ENCODE measurements at places on chromosomes 5 and 9.

- no peak for DNase-seq
Measured at GRCh38 chr9:95901506-95901905, 26.0 kb downstream of the ERCC6L2 start.

GRCh38 chr5:113194591-113194990, 218.0 kb downstream of the DCP2 start:
- DNase-seq: no peak

DNA sequence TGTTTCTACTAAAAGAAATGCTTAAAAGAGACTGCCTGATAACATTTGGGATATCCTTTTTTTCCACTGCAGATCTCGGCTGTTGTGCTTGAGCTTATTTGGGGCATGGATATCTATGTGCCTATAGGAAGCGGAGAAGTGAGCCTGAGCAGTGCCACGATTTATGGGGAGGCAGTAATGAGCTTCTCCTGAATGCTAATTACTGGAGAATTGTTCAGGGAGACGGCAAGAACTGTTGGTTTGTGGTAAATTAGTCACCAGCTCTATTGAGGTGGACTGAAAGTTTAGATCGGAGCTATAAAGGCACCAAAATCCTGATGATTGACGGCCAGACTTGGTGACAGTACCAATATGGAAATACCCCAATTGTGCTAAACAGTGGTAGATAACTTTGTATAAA, 186.5 kb downstream of the ARHGEF28 start:
- no peak for DNase-seq

DNA sequence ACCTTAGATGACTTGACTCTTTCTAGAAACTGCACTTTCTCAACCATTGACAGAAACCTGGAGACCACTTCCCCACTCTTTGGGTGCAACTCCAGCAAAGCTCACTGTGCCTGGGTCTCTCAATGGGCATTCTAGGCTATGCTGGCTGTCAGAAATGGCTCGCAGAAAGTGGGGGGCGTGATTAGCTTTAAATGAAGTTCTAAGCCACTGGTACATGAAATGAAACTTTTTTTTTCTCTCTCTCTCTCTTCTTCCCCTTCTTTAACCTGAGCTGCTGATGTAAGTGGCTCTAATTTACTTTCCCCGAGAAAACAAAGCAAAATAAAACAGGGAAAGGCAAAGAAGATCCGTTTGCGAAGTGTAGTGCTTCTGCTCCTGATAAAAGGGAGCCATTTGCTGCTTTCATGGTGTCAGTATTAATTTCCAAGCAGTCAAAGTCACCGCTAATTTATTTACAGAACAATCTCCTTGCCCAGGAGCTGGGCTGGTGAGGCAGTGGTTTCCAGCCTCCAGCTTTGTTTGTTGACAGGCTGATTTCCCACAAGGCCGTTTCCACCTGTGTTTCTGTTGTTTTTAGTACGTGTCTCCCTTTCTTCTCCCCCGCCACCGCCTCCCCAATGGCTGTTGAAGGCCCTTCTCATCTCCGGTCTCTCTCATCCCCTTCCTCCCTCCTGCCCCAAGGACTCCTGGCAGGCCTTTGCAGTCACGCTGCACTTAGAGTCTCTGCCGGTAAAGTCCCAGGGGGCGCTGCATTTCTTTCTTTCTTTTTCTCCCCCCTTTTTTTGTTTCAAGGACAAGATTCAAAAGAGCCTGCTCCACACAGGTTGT, 422.9 kb downstream of the EBF1 start:
- DNase-seq: no peak

DNA sequence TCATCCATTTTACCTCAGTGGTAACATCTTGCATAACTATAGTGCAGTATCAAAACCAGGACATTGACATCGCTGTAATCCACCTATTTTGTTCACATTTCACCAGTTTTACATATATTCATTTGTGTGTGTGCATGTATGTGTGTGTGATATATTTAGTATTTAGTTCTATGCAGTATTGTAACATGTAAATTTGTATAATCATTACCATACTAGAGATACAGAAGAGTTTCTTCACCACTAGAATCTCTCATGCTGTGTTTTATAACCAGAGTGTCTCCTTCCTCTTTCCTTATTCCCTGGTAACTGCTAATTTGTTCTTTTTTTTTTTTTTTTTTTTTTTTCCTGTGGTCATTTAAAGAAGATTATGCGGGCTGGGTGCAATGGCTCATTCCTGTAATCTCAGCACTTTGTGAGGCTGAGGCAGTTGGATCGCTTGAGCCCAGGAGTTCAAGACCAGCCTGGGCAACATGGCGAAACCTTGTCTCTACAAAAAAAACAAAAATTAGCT, 11.0 kb downstream of the RASA1 start:
- DNase-seq: no peak

GRCh38 chr5:90557871-90558270, 726 bp upstream of the ADGRV1 start:
- DNase-seq: no peak

DNA sequence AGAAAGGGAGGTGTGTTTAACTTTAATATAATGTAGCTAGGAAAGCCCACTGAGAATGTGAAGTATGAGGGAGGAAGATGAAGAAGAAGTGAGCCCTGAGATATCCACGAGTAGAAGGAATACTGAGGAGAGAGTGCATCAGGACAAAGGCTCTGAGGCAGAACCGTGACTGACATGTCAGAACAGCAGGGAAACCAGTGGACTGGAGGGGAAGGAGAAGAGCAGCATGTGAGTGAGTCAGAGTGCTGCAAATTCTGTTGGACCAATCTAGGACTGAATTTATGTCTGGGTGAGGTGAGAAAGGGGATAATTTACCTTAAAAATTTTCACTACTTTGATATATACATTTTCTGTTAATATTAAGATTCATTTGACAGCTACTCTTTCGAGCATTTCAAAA, 110.3 kb downstream of the ST8SIA4 start:
- no peak for DNase-seq

- peak; percentile 73 for DNase-seq
Measured at GRCh38 chr5:181217111-181217802, 5.8 kb upstream of the TRIM41 start.

DNA sequence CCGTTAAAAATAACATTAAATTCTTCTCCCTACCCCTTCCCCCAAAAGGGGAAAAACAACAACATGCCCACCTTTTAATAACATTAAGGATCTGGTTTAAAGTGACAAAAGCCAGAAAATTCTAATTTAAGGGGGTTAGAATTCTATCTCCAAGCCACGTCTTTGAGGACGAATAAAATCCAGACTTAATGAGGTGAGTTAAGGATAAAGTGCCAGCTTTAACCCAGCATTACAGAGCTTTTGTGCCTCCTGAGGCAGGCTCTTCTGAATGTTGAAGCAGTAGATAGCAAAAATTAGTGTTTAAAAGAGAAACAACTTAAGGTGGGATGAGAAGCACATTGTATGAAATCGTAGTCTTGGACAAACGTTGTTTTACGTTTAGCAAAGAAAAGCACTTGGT, 329.0 kb upstream of the MPDZ start:
- no peak for DNase-seq

GRCh38 chr9:27675354-27675753, 102.1 kb upstream of the C9orf72 start:
- no peak for DNase-seq

- no peak for DNase-seq
Measured at GRCh38 chr5:167897371-167897770, 394.1 kb upstream of the WWC1 start.

- no peak for DNase-seq
Measured at GRCh38 chr9:76037587-76038225, 147.2 kb downstream of the PCSK5 start.

DNA sequence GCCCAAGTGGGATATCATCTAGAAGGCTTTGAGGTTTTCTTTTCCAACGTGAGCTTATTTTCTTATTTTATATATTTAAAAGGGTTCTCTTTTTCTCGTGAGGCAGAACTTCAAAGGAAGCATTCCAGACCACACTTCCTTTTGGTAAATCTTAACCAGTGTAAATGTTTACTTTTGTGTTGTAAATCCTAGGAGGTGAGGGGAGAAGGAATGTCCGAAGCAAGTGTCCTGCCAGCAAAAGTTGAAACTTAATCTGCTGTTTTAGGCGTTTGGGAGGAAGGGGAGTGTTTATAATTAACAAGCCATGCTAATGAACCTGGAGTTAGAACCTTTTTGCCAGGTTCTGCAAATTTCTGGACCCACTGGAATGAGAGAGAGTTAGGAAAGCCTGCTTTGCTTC, 37.9 kb downstream of the WWC1 start:
- no peak for DNase-seq

- DNase-seq: no peak
Measured at GRCh38 chr5:173751266-173751600, 134.8 kb upstream of the BOD1 start.

GRCh38 chr5:171418982-171419687, at the start of gene FGF18:
TSS of gene FGF18 (plus strand) at chr5:171419647. CDS start at chr5:171420200, 553 bp downstream.
- DNase-seq: peak; percentile 49

DNA sequence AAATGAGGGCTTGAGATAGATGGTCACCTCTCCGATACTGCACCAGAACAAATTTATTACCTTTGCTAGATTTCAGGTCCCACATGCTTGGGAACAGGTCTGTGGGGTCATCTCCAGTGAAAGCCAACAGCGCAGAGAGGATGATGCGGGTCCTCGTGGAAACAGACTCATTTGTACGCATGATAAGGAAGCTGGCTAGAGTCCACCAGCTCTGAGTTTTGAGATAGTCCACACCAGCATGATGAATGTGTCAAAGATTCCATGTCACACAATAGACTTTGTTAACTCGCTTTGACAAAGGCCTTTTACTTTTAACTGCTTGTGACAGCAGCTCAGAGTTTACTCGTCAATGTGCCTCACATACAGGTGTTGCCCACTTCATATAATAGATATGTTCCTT, 105.4 kb upstream of the TBCA start:
- DNase-seq: no peak

DNA sequence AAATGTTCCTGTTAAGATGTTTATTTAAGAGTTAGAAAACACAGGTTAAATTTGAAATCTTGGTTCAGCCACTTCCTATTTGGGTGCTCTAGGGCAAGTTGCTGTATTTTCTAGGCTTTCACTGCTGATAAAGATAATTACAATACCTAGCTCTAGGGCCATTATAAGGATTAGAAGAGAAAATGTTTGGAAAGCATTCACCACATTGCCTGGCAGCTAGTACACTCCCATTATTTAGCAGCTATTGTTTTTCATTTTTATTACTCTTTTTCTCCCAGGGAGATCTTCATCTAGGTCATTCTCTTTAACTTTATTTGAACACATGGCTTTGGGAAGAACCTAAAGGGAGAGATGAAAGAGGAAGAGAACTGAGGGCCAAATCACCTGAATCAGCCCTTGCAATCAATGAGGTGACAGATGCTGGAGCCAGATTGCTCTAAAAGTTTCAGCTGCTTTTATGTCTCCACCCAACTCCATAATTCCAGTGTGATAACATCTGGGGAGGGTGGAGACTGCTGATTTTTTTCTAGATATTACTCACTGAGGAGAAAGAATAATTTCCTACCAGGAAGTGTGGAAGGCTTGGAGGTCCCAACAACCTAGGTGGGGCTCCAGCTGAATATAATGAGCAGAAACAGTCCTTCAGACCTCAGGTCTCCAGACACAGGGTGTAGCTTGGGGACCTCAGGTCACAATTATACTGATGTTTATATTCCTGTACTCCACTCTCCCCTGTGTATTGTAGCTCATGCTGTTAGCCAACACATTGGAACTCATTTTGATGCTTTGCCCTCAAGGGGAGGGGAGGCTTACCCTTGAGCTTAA, 640.0 kb downstream of the RAB3C start:
- no peak for DNase-seq

GRCh38 chr9:126836216-126836615, 24.2 kb upstream of the ZBTB34 start:
- DNase-seq: no peak

DNA sequence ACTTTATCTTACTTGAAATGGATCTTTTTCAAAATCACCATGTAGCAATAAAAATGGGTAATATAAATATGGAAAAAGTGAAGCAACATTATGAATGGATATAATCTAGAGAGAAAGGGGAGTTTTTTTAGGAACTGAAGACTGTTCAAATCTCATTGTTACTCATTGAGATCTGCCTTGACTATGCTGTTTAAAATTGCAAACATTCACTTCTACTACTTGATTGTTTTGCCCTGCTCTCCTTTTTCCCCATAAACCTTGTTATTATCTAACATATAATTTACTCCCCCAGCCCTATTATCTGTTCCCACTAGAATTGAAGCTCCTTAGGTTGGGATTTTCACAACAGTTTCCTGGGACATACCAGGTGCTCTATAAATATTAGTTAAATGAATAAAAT, 22.0 kb downstream of the PAM start:
- DNase-seq: no peak

All from naive thymus-derived CD4-positive, alpha-beta T cell (primary cell).